ENCODE measurements at places on chromosomes 3 and 15.

GRCh38 chr15:95853350-95853749 lies 477.1 kb upstream of the NR2F2 start:
- no peak for DNase-seq

GRCh38 chr15:39690881-39691634 lies 91.6 kb downstream of the FSIP1 start:
- DNase-seq: no peak

GRCh38 chr3:65979731-65980130 lies 59.0 kb downstream of the MAGI1 start:
- DNase-seq: peak; percentile 68

DNA sequence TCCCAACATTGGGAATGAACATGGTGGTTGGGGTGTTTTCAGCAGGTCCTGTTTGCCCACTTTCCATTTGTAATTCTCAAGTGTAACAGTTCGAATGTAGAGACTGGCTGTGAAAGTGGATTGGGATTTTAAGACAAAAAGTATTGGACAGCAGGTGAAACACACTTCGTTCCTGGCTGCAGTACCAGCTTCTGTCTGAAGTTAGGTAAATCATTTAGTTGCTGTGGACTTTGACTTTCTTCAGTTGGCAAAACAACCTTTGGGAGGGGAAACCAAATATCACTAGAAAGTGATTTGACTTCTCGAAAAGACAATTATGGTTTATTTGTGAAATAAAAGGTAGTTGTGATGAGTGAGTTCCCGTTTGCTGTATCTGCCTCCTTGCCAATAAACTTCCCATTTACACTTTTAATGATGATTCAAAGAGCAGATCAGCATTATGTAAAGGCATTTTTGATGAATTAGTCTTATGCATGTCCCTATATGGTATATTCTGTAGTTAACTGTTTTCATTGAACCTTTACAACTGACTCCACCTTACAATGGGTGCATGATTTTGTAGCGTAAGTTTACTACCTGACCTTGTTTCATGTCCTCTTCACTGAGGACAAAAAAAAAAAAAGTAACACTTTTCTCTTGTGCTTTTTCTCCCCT lies 34.0 kb downstream of the FNDC3B start:
- DNase-seq: no peak

GRCh38 chr3:82567029-82567600 lies 805.7 kb upstream of the GBE1 start:
- no peak for DNase-seq

- no peak for DNase-seq
These were observed 21.6 kb downstream of the PDIA5 start for GRCh38 chr3:123088387-123088786.

GRCh38 chr3:26721047-26721446 lies 98.5 kb downstream of the LRRC3B start:
- DNase-seq: no peak

GRCh38 chr3:150783316-150783715 lies 20.3 kb upstream of the SIAH2 start:
- DNase-seq: no peak

DNA sequence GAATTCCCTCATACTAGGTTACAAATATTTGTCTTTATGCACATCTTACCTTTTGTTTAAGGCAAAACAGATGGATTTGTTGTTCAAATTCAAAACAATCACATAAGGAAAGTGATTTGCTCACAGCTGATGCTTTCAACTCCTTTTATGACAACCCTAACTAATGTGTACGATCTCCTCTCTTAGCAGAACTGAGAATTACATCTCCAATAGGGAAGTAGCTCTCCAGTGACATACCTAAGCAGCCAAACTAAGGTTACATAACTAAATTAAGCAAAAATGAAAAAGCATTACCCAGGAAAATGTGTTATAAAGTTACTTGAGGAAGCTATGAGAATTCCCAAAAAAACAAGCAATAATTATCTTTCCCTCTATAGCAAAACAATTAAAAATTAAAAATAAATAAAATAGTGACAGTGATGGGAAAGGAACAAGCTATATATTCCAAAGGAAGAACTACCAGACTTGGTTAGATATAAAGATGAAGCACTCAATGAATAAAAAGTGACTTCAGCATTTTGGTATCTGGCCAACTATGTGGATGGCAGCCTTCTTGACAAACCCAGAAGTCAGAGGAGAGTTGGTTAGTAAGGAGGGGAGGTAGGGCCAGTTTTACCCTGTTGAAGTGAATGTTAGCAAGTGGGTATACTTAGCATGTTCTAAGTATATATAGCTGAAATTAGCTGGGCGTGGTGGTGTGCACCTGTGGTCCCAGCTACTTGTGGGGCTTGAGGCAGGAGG lies 32.4 kb downstream of the PEAK1 start:
- no peak for DNase-seq

DNA sequence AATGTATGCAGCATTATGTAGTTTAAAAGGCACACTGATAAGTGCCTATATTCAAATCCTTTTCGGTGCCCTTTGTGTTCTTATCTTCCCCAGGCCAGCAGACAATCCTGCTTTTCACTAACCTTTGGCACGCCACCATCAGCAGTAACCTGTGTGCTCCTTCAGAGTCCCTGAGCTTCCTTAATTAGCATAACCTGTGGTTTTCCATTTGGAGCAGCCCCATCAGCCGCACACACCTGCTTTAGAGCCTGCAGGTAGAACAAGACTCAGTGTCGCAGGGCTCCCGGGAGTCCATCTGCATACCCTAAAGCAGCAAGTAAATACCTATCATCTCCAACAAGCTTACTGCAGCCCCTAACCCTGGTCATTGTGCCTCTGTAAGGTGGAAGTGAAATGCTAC lies 755.1 kb downstream of the ROBO2 start:
- no peak for DNase-seq

DNA sequence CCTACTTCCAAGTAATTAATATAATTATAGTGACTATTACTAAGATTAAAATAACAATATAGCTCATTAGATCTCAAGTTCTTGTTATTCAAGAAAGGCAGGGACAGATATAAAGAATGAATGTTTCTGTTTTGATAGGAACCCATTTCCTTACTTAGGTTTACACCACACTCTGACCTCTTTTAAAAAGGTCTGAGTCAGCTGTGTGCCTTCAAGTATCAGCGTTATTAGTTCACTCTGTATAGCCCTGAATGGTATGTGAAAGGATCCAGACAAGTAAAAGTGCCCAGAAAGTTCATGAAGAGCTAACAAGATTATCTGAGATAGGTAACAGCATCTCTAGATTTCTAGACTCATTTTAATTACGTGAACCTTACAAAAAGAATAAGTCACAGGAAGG lies 28.9 kb downstream of the PDCD10 start:
- no peak for DNase-seq
